Omental fat pad (tissue), 4 donors: ENCODE measurements at places on chromosomes 7 and 10. TPM values are rescaled to one million over a fixed set of nuclear protein-coding genes. Genes with fewer than 3 reads are reported as not detected.

- no peak for DNase-seq
Measured at GRCh38 chr10:35463878-35464277, 127.6 kb downstream of the CCNY start.

EPDR1 gene
- 19.2 TPM for total RNA-seq

DNA sequence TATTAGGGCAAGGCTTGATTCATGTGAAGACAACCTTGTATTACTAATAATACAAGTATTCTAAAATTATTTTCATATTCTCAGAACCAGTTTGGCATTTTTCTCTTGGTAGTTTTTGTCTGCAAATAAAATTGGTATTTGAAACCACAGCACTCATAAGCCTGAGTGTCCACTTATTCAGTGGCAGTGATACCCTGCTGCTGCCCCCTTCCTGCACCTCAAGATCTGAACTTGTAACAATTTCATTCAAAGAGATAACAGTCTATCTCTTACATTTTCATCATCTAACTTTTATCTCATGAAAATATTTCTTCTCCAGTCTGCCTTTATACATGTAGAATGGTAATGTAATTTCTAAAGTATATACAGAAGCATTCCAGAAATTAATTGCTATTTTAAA is 9.3 kb downstream of the TFAM start:
- DNase-seq: no peak

FGFR2 gene
- 2.4 TPM for total RNA-seq

GRCh38 chr10:47225219-47225927 is 74.6 kb upstream of the GDF10 start:
- DNase-seq: no peak

- no peak for DNase-seq
Measured at GRCh38 chr10:14564268-14564744, 210.4 kb downstream of the FAM107B start.
